Smooth muscle cell of trachea (primary cell): ENCODE measurements at places on chromosomes 1 and 21. TPM values are rescaled to one million over a fixed set of nuclear protein-coding genes. Genes with fewer than 3 reads are reported as not detected.

GPR37L1 gene
- not detected in 2 replicates for total RNA-seq

SLC1A7 gene
- 0.73 and 1.2 TPM in 2 replicates for total RNA-seq

NBPF4 gene
- total RNA-seq = not detected in 2 replicates

MTF2 gene
- total RNA-seq = 9.9 and 15.7 TPM in 2 replicates

NUDT4B gene
- total RNA-seq = 8.3 and 17.0 TPM in 2 replicates

MARK1 gene
- total RNA-seq = 0.17 and 0.29 TPM in 2 replicates

TNNT2 gene
- not detected in 2 replicates for total RNA-seq

CASQ1 gene
- total RNA-seq = 0.83 TPM in 1 of 2 replicates, not detected in the other

CCDC30 gene
- 0.99 and 2.3 TPM in 2 replicates for total RNA-seq

REN gene
- 0.15 TPM in 1 of 2 replicates, not detected in the other for total RNA-seq

PLA2G2D gene
- not detected in 2 replicates for total RNA-seq

LRRC3 gene
- 0.44 and 0.66 TPM in 2 replicates for total RNA-seq

TCEA3 gene
- 9.7 and 36.9 TPM in 2 replicates for total RNA-seq

S100A14 gene
- 0.33 TPM in 1 of 2 replicates, not detected in the other for total RNA-seq

NR5A2 gene
- total RNA-seq = 0.15 TPM in 1 of 2 replicates, not detected in the other

DIO1 gene
- under 0.01 TPM in 1 of 2 replicates, not detected in the other for total RNA-seq

PGLYRP4 gene
- total RNA-seq = not detected in 2 replicates

ADGRL4 gene
- total RNA-seq = 6.9 and 23.3 TPM in 2 replicates
